Midbrain (tissue), 1 donor: ENCODE measurements at places on chromosomes 1 and 21.
A peak's percentile ranks its signal among the peaks of the same experiment; 100 is the strongest.

GRCh38 chr1:31764312-31765040 is at the start of gene ADGRB2:
TSS of gene ADGRB2 (minus strand) at chr1:31764340. CDS start at chr1:31757221, 7,119 bp downstream.
- peak; percentile 21 for DNase-seq

DNA sequence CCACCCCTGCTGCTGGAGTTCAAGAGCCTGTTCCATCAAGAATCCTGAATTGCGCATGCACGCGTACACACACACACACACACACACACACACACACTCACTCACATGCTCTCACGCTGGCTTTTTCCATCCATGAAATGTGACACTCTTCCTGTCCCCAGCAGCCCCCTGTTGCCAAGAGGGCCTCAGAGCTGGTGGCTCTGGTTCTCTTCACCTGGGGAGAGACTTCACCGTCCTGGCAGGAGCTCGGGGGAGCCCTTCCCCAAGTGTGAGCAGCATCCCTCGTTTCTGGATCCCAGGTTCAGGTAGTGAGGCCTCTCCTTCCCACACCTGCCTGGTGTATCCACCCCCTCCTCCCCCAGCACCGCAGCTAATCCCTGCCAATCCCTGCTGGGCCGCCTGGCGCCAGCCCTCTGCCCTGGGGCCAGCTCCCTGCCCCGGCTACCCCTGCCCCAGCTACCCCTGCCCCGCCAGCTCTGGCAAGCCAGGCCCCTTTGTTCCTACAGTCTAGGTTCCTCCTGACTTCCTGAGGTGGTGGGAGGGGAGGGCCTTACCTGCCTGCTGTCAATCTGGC is 9.9 kb downstream of the PLOD1 start:
- DNase-seq, result no peak

DNA sequence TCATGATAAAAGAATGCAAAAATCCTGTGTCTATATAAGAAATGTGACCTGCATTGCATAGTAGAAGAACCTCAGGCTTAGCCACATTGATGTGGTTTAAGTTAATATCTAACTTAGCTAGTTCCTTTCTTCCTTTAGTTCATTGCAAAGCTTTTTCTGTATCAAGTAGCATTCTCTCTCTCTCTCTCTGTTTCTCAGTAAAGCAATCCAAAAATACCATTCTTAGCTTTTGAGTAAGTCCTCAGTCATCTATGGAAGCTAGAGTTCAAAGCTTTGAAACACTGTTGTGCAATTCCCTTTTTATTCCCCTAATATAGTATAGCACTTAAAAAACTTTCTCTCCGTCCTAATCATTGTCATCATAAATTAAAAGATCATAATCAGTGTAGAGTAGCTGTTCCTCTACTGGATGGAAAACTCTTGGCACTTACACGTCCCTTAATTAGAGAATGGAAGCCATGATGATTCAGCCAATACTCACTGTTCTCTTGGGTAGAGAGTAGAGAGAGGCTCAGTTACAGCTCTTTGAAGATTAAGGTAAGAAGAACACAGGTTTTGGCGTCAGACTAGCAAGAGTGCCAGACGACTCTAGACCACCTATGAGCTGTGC is 350.3 kb upstream of the LYPLAL1 start:
- no peak for DNase-seq

- no peak for DNase-seq
Measured at GRCh38 chr1:29393451-29393826, 157.1 kb downstream of the PTPRU start.

GRCh38 chr1:22618056-22618455 is 18.4 kb upstream of the C1QA start:
- no peak for DNase-seq

DNA sequence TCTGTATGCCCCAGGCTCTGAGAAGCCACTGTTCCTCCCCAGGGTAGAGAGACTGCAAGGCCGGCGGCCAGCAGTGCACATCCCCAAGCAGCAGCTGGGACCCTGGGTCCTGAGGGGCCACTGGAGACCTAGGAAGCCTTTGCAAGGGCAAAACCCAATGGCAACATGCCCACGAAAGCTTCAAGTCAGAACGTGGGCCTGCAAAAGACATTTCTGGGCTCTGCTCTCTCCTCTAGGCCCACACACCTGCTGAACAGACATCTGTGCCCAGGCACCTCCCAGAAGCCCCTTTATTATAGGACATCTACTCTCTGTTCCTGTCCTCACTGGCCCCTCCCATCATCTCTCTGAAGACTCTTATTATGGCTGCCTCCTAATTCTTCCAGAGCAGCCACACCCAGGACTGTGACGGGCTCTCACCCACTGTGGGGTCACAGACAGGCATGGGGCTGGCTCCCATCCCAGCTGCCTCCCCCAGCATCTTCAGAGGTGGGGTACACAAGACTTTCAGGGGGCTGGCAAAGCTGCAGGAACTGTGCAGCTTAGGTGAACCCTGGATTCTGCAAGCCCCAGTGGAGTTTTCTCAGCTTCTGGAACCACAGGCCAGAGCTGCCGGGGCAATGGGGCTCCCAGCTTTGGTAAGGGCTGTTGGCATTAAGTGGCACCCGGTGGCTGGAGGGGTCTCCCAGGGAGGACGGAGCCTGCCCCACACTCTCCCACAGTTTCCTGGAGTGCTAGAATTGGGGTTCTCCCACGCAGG is 12.6 kb downstream of the TRIM11 start:
- DNase-seq, result no peak

GRCh38 chr1:9233241-9233941 is 1.2 kb upstream of the H6PD start:
- peak; percentile 64 for DNase-seq

- DNase-seq, result peak; percentile 55
Measured at GRCh38 chr1:231040019-231040799, at the start of gene FAM89A. TSS of gene FAM89A (minus strand) at chr1:231040254. CDS start at chr1:231040211, 43 bp downstream.

- no peak for DNase-seq
Measured at GRCh38 chr1:18491168-18491567, 10.4 kb downstream of the KLHDC7A start.

GRCh38 chr1:26203642-26204318 is 13.4 kb downstream of the CATSPER4 start:
- DNase-seq, result no peak
